Esophagus muscularis mucosa (tissue), 4 donors: ENCODE measurements at places on chromosomes 5 and 9. TPM values are rescaled to one million over a fixed set of nuclear protein-coding genes. Genes with fewer than 3 reads are reported as not detected.
A peak's percentile ranks its signal among the peaks of the same experiment; 100 is the strongest.

GRCh38 chr9:16184964-16185646, 632.3 kb downstream of the CCDC171 start:
- H3K27ac ChIP-seq = no peak overlapping the region
- H3K4me3 ChIP-seq = no peak overlapping the region
- no peaks in the 10 kb centered on the region for H3K36me3 ChIP-seq
- no peaks in the 10 kb centered on the region for H3K27me3 ChIP-seq
- peaks cover 10% of the 10 kb centered on the region for H3K4me1 ChIP-seq
- peak; percentile 78 for DNase-seq

DNA sequence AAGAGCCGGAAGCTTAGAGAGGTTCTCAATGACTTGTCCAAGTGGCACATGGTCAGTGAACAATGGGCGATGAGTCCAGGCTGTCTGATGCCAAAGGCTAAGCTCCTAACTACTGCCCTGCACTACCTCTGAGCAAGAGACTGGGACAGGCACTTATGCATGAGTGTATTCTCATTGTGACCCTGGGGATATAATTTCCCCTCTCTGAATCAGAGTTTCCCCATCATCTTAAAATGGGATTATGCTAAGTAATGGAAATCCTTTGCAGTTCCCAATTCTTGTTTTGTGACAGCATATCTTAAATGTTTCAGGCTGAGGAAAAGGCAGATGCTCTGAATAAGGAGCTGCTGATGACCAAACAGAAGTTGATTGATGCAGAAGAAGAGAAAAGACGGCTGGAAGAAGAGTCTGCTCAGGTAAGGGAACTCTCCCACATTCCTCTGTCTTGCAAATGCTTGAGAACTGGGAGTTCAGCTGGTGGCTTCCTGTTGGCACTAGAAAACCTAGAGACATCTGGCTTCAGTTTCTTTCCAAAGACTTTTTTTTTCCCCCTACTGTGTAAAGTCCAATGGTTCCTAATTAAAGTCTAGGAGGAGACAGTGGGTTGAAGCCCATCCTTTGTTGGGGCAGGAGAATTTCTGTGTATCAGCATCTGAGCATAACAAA, 64.1 kb downstream of the GPR21 start:
- H3K36me3 ChIP-seq = peaks cover 82% of the 10 kb centered on the region
- no peaks in the 10 kb centered on the region for H3K27me3 ChIP-seq
- H3K4me1 ChIP-seq = no peaks in the 10 kb centered on the region
- no peak overlapping the region for H3K4me3 ChIP-seq

GRCh38 chr5:125720348-125720685, 702.9 kb upstream of the GRAMD2B start:
- H3K27ac ChIP-seq = no peak overlapping the region
- H3K27me3 ChIP-seq = no peaks in the 10 kb centered on the region
- H3K4me3 ChIP-seq = no peak overlapping the region

GRCh38 chr5:109485030-109485429, 75.3 kb upstream of the PJA2 start:
- no peaks in the 10 kb centered on the region for H3K27me3 ChIP-seq
- peak overlapping the region; percentile 2 for H3K4me3 ChIP-seq
- peaks cover 22% of the 10 kb centered on the region for H3K4me1 ChIP-seq
- no peak overlapping the region for H3K27ac ChIP-seq
- H3K36me3 ChIP-seq = no peaks in the 10 kb centered on the region
- DNase-seq = no peak

GRCh38 chr5:71922584-71923106, 184.6 kb upstream of the MAP1B start:
- H3K27ac ChIP-seq = peak overlapping the region; percentile 44
- H3K27me3 ChIP-seq = no peaks in the 10 kb centered on the region
- no peaks in the 10 kb centered on the region for H3K36me3 ChIP-seq
- DNase-seq = peak; percentile 72
- H3K4me1 ChIP-seq = peaks cover 34% of the 10 kb centered on the region

GRCh38 chr5:126166368-126166767, 256.8 kb upstream of the GRAMD2B start:
- H3K36me3 ChIP-seq = no peaks in the 10 kb centered on the region
- H3K4me1 ChIP-seq = no peaks in the 10 kb centered on the region
- no peak overlapping the region for H3K4me3 ChIP-seq
- DNase-seq = no peak
- H3K27me3 ChIP-seq = no peaks in the 10 kb centered on the region

GRCh38 chr5:16565118-16565517, 51.7 kb downstream of the RETREG1 start:
- H3K27ac ChIP-seq = no peak overlapping the region
- no peak overlapping the region for H3K4me3 ChIP-seq
- peak; percentile 60 for DNase-seq
- no peaks in the 10 kb centered on the region for H3K27me3 ChIP-seq
- no peaks in the 10 kb centered on the region for H3K36me3 ChIP-seq

GRCh38 chr5:87127426-87127825, 140.3 kb upstream of the RASA1 start:
- H3K4me1 ChIP-seq = no peaks in the 10 kb centered on the region
- no peaks in the 10 kb centered on the region for H3K27me3 ChIP-seq
- H3K4me3 ChIP-seq = no peak overlapping the region
- no peak overlapping the region for H3K27ac ChIP-seq
- no peak for DNase-seq

GRCh38 chr5:17024686-17025180, 88.6 kb upstream of the MYO10 start:
- H3K4me1 ChIP-seq = no peaks in the 10 kb centered on the region
- no peaks in the 10 kb centered on the region for H3K36me3 ChIP-seq
- H3K27ac ChIP-seq = no peak overlapping the region
- no peaks in the 10 kb centered on the region for H3K27me3 ChIP-seq

DNA sequence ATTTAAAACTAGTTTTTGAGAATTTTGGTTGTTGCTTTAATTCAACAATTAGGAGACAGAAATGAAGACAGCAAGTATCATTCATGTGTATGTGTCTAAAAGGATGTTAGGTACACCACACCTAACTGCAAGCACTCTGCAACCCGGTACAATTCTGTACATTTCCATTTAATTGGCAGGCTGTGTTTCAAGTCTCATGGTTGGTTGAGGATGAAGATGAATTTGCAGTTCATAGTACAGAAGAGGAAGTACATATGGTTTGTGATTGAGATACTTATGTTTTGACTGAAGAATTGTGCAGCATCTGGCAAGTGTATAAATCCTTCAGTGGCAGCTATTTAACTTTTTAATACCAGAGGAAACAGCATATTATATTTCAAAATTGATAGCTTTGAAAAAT, 628.7 kb upstream of the ZNF608 start:
- DNase-seq = no peak
- H3K27ac ChIP-seq = no peak overlapping the region
- no peaks in the 10 kb centered on the region for H3K27me3 ChIP-seq
- H3K4me1 ChIP-seq = no peaks in the 10 kb centered on the region
- no peak overlapping the region for H3K4me3 ChIP-seq
- H3K36me3 ChIP-seq = no peaks in the 10 kb centered on the region

DNA sequence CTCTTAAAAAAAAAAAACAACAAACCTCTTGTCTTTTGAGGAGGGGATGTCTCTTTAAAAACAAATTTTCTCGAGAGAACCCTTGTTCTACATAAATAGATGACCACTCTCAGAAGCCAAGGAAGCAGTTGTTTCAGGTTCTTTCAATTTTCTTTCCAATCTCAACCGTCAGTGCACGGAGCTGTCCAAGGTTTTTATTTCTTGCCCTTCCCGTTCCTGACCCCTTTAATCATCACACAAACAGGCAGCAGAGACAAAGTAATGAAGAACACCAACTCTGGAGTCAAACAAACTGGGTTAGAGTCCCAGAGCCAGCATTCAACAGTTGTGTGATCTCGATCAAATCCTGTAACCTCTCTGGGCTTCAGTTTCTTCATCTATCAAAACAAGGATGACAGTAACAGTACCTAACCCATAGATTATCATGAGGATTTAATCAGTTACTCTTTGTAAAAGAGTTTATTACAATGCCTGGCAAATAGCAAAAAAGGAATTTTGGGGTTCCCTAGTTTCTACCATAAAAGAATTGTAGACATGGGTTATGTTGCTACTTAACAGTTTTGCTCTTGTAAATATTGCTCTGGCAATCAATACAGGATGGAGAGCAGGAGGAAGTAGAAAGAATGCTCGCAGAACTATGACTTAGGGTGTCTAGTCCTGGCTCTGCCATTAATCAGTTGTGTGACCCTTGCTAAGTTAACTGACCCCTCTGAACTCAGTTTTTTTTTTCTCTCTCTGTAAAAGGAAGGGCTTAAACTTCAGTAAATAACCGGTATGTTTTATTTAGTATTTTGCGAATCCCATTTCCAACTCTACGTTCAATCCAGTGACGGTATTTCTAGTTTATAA, 1.0 kb upstream of the NIM1K start:
- H3K4me1 ChIP-seq = peaks cover 28% of the 10 kb centered on the region
- DNase-seq = no peak
- H3K4me3 ChIP-seq = peak overlapping the region; percentile 72
- no peaks in the 10 kb centered on the region for H3K36me3 ChIP-seq

- DNase-seq = no peak
- no peaks in the 10 kb centered on the region for H3K36me3 ChIP-seq
- H3K4me1 ChIP-seq = no peaks in the 10 kb centered on the region
- H3K27me3 ChIP-seq = no peaks in the 10 kb centered on the region
Observed at GRCh38 chr5:160450164-160450932, 28.7 kb downstream of the PTTG1 start.

DNA sequence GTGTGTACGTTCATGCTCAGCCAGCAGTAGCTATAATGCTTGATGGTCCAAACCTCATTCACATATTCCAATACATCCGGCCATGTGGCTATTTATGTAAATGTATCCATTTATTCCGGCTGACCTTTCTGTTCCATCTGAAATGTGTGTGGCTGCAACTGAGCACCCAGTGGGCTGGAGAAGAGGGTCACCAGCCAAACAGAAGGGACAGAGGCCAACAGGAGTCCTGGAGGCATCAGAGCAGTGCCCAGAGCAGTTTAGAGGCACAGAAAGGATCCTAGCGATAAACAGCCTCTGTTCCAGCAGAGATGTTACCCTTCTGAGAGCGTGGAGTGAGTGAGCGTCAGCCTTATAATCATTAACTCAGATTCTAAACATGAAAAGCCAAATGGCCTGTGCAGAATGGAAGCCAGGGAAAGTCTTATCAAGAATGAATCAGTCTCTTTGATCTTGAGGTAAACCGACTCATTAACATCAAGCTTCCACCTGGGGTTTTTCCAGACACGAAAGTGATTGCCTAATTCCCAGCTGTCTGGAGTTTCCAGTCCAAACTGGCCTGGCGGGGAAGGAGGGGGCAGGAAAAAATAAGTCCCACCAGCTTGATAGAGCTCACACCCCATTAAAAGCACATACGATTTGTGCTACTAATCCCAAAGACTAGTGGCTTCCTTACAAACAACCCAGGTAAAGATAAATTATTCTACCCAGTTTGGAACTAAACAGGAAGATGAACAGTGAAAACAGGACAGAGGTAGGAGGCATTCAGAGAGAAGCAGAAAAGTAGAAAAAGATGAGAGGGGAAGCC, 55.7 kb downstream of the SUSD1 start:
- no peaks in the 10 kb centered on the region for H3K36me3 ChIP-seq
- no peak overlapping the region for H3K4me3 ChIP-seq
- DNase-seq = peak; percentile 42
- no peak overlapping the region for H3K27ac ChIP-seq

GRCh38 chr9:129806061-129806460, 3.1 kb downstream of the TOR1B start:
- no peak overlapping the region for H3K4me3 ChIP-seq
- DNase-seq = no peak
- no peak overlapping the region for H3K27ac ChIP-seq
- no peaks in the 10 kb centered on the region for H3K27me3 ChIP-seq
- peaks cover 20% of the 10 kb centered on the region for H3K4me1 ChIP-seq

DNA sequence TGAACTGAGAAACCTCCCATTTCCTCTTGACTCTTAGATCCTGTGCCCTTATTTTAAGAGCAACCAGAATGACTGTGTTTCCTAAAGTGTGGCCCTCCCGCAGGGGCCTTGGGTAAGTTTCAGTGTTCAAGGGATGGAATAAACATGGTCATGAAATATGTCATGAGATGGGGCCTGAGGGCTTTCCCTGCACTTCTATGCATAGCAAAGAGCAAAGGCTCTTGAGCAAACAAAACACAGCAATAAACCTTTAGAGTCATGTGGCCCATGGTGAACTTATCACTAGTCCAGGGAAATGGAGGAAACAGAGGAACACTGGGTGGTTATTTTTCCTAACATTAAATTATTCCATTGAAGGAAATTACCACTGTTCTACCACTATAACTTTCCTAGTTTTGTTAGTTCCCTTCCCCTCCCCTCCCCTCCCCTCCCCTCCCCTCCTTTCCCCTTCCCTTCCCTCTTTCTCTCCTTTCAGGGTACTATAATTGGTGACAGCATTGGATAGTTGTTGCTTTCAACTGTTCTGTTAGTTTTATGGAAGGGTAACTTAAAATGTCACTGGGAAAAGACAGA, 72.4 kb downstream of the CTSL start:
- H3K4me1 ChIP-seq = peaks cover 4% of the 10 kb centered on the region
- no peak for DNase-seq
- no peak overlapping the region for H3K4me3 ChIP-seq
- H3K36me3 ChIP-seq = no peaks in the 10 kb centered on the region
- no peak overlapping the region for H3K27ac ChIP-seq

DNA sequence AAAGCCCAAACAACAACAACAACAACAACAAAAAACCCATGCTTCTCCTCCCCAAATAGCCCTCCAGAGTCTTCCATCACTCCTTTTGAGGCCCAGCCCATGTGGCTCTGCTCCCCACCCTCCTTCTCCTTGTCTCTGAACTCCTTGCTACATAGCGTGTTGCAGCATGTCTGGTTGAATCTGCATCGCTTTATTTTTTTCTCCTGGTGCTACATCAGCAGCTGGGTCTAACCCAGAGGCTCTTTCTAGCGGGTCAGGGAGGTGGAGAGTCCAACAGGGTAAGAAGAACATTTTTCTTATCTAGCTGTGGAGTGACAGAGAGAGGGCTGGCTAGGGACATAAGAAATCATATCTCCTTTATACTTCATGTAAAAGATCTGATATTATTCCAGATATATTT, 18.4 kb downstream of the NXNL2 start:
- no peaks in the 10 kb centered on the region for H3K27me3 ChIP-seq
- no peak overlapping the region for H3K27ac ChIP-seq
- H3K4me1 ChIP-seq = no peaks in the 10 kb centered on the region
- H3K36me3 ChIP-seq = no peaks in the 10 kb centered on the region
- H3K4me3 ChIP-seq = no peak overlapping the region

- peaks cover 4% of the 10 kb centered on the region for H3K27me3 ChIP-seq
- H3K36me3 ChIP-seq = no peaks in the 10 kb centered on the region
- no peak overlapping the region for H3K27ac ChIP-seq
- peaks cover 31% of the 10 kb centered on the region for H3K4me1 ChIP-seq
Observed at GRCh38 chr9:95750725-95751519, 124.6 kb upstream of the ERCC6L2 start.

DNA sequence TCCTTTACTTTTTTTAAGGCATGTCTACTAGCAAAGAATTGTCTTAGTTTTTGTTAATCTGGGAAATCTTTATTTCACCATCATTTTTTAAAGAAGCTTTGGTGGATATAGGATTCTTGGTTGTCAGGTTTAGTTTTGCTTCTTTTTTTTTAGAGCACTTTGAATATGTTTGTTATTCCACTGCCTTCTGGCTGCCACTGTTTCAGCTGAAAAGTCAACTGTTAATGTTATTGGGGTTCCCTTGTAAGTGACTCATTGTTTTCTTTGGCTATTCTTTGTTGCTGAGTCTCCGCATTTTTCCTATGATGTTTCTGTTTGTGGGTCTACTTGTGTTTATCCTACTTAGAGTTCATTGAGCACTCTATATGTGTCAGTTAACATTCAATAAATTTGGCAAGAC, 44.4 kb downstream of the PHAX start:
- no peaks in the 10 kb centered on the region for H3K36me3 ChIP-seq
- H3K4me3 ChIP-seq = no peak overlapping the region
- no peak for DNase-seq
- H3K27me3 ChIP-seq = no peaks in the 10 kb centered on the region
- H3K4me1 ChIP-seq = no peaks in the 10 kb centered on the region

The PWWP2A gene
- total RNA-seq = 24.0 TPM

The TAF1L gene
- not detected for total RNA-seq

The GLT6D1 gene
- total RNA-seq = not detected

The NXNL2 gene
- 1.3 TPM for total RNA-seq

The MTREX gene
- 53.7 TPM for total RNA-seq

The DAB2 gene
- total RNA-seq = 84.3 TPM
